ENCODE measurements at places on chromosomes 13 and 19. TPM values are rescaled to one million over a fixed set of nuclear protein-coding genes. Genes with fewer than 3 reads are reported as not detected.

DNA sequence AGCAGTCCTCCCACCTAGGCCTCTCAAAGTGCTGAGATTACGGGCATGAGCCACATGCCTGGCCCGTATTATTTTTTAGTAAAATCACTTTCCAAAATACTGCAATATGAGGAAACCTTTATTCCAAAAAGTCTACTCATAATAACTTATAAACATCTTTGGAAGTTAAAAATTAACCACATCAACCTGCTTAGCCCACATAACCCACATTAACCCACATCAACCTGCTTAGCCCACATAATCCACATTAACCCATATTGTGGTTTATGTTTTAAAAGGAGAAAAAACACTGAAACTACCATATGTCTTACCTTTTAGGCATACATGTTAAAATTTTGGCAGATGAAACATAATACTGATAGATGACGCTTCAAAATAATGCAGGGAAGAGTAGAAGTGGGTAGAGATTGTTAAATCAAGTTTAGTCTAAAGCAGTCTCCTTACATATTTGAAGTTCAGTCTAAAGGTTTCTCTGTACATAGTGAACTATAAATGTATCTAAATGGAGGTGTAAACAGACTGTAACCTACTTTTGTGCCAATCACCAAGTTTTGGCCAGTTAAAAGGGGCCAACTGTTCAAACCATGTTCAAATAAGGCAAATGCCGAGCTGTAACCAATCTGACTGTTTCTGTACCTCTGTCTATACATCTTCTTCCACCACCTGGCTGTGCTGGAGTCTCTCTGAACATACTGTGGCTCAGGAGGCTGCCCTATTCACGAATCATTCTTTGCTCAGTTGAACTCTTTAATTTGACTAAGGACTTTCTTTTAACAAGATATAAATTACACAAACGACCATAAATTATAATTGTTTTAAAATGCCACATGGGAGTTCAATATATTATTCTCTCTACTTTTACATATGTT is 14.5 kb downstream of the KPNA3 start:
- no peak for DNase-seq

- DNase-seq: no peak
These were observed 82.9 kb upstream of the AKAP11 start for GRCh38 chr13:42189061-42189460.

DNA sequence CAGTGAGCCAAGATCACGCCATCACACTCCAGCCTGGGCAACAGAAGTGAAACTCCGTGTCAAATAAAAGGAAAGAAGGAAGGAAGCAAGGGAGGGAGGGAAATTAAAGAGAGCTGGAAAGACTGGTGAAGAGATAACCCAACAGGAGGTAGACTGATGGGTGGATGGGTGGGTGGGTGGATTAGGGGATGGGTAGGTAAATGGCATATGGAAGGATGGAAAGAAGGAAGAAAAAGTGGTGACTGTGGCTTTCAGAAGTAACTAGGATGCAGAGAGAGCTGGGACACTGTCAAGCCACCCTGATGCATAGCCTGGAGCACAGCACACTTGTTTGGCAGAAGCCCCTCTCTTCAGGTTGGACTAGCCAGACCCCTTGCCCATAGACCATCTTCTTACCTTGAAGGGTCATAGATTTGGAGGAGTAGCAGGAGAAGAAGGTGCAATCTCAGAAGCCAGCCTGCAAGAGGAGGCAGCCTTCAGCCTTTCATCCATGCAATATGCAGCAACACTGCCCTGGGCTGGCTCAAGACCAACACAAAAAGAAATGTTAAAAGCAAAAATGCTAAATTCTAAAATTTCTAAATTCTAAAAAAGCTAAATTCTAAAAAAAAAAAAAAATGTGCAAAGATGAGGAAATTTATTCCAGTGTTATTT is 5.1 kb downstream of the IQCN start:
- no peak for DNase-seq

Gene CRB3
- total RNA-seq: 1.1 TPM

Gene TEX26
- not detected for total RNA-seq

Gene UBA52
- total RNA-seq: 650 TPM

Gene METTL21C
- not detected for total RNA-seq

Measured in spleen (tissue), 13 donors.